GM20000 (cell line): ENCODE measurements at places on chromosomes 6 and 20.

DNA sequence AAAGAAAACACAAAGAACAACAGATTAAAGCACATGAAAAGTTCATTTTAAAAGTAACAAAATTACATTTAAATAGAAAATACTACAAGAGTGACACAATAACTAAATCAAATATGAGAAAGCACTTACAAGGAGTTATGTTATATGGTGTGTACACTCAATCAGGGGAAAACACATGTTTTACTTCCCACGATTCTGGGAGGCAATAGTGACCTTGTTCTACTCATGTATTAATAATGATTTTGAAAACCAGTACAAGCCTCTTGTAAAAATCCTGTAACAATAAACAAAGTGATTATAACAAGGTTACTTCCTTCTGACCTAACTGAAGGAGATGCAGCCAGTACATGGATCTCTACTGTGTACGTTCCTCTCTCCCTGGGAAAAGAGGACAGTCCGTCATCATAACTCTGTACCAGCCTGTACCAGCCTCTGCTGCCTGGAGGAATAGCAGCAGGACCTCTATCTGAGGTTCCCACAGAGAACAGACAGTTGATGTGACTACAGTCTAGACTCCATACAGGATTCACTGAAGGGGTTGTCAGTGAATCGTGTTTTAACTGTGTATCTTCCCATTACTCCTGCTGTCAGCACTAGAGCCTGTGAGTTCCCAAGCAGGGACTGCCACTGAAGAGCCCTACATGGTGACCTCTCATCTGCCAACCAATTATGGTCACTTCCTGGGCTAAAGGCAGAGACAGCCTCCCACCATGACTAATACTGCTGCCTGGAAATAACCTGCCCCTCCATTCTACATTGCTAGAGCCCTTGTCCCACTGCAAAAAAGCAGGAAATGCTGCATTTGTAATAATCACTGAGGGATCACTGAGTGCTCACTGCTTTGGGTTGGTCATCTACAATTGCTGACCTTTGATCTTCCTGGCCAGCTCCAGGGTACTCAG lies 149.7 kb downstream of the KIF16B start:
- DNase-seq, result no peak

- peak; percentile 30 for DNase-seq
Measured at GRCh38 chr6:6823568-6824224, 235.2 kb downstream of the LY86 start.

- DNase-seq, result no peak
Measured at GRCh38 chr6:137005073-137005472, 39.7 kb downstream of the IL20RA start.

- peak; percentile 25 for DNase-seq
Measured at GRCh38 chr20:59191756-59192532, 28.3 kb downstream of the ZNF831 start.

GRCh38 chr6:142537612-142538478 lies 236.0 kb downstream of the ADGRG6 start:
- no peak for DNase-seq

DNA sequence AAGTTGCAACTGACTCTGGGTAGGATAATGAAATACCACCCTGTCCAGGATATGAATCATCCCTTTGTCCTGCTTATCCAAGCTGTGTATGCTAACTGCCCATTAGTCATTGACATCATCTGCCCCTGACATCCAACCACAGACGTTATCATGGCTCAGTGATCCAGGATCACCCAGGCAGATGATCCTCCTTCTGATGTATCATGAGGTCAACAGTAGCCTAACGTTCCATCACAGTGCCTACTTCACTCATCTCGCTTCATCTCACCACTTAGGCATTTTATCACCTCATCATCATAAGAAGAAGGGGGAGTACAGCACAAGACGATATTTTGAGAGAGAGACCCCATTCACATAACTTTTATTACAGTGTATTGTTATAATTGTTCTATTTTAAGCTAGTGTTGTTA lies 13.4 kb upstream of the BTN3A2 start:
- no peak for DNase-seq

GRCh38 chr6:132548746-132549463 lies 3.6 kb upstream of the TAAR8 start:
- no peak for DNase-seq

DNA sequence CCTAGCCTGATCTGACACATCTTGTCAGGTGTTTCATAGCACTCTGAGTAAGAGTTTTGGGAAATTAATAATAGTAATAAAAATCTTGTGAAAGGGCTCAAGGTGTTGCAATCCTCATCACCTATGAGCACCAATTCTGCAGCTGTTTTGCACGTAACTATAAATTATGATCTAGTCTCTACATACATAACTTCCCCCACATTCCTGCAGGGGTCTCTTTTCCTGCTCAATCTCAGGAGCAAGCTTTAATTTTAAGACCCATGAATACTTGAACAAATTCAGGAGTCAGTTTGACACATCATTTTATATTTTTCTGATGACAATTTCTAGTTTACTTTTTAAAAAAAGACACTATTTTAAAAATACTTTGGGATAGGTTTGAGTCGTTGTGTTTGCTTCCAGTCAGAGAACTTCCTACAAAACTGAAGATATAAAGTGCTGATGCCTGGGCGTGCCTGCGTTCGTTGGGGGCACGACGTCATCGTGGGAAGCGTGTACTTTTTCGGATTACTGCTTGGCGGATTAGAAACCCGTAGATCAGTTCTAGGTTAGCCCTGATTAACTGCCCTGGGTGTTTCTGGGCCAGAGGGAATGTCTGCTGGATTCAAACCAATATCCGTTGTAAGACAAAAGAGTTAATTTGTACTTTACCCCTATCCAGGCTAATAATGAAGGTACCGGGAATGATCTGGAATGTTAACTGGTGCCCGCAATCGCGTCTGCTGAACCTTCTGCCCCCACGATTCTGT lies 1.0 kb upstream of the E2F3 start:
- DNase-seq, result peak; percentile 23

DNA sequence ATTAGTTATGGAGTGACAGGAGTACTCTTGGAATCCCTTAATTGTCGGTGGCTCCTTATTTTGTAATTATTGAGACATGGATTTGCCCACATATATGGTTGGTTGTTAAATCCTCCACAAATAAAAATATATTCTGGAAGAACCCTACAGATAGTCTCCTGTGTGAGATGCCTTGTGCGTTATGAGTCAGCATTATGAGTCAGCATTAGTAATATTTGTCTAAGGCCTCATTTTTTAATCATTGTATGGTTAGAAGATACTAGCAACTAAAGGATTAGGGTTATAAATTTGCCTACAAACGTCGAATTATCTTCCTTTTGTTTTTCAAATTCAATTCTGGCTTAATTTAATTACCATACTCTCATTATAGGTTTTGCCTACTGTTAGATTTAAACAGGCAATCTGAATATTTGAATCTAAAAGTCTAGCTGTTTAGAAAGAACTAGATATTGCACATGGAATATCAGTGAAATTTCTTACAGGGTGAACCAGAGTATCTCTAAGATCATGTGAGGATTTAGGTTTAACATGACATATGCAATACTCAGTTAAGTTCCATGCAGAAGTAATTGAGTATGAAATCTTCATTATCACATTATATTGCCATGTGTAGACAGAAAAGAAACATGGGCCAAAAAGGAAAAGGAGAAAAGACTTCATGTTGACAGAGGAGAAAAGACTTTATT lies 5.9 kb downstream of the C6orf58 start:
- DNase-seq, result no peak

- no peak for DNase-seq
Measured at GRCh38 chr6:127518710-127519468, at the start of gene MTCL3. MTCL3 (minus strand) TSS chr6:127519335.

DNA sequence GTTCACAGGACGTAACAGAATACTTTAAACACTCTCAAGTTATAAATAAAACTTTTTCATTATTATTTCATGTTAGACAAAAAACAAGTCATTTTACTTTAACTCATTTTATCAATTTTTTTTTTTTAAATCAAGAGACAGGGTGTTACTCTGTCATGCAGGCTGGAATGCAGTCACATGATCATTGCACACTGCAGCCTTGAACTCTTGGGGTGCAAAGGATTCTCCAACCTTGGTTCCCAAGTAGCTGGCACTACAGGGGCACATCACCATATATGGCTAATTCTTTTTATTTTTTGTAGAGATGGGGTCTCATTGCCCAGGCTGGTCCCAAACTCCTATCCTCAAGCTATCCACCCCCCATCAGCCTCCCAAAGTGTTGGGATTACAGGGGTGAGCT lies 14.2 kb downstream of the PLN start:
- DNase-seq, result no peak

DNA sequence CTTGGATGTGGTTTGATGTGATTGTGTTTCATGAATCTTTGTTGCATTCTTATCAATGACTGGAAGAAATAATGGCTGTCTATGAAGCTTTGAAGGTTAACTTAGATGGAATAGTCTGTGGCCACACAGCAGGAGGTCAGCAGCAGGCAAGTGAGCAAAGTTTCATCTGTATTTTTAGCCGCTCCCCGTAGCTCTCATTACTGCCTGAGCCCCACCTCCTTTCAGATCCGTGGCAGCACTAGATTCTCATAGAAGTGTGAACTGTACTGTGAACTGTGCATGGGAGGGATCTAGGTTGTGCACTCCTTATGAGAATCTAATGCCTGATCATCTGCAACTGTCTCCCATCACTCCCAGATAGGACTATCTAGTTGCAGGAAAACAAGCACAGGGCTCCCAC lies 660.2 kb downstream of the EPHA7 start:
- DNase-seq, result no peak

GRCh38 chr6:38092465-38092864 lies 272.9 kb downstream of the ZFAND3 start:
- no peak for DNase-seq
